ENCODE measurements at places on chromosomes 2 and 18.

- no peak for DNase-seq
Measured at GRCh38 chr2:149261692-149262091, 68.7 kb upstream of the LYPD6 start.

- DNase-seq, result no peak
Measured at GRCh38 chr2:120421830-120422175, 75.9 kb downstream of the INHBB start.

- peak; percentile 10 for DNase-seq
Measured at GRCh38 chr18:47754311-47755101, 176.0 kb downstream of the SMAD2 start.

DNA sequence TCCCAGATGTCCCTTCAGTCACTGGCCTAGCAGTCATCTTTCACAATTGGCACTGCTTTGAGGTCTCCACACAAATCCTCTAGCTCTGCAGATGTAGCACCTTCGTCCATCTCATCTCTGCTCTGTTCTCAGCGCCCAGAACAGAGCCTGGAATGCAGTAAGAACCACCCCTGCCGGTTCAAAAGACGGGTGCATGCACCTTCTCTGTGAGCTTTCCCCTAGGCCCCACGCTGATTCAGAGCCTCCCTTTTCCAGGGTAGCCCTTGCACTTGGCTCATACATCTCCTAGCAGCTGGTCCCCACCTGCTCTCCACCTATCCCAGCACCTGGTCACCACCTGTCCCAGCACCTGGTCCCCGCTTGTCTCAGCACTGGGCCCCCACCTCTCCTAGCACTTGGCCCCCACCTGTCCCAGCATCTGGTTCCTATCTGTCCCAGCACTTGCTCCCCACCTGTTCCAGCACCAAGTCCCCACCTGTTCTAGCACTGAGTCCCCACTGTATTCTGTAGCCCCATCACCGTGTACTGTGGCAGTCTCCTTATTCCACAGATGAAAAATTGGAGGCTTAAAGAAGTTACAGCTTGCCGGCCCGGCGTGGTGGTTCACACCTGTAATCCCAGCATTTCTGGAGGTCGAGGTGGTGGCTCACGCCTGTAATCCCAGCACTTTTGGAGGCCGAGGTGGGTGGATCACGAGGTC lies 4.7 kb upstream of the KCNF1 start:
- DNase-seq, result no peak

DNA sequence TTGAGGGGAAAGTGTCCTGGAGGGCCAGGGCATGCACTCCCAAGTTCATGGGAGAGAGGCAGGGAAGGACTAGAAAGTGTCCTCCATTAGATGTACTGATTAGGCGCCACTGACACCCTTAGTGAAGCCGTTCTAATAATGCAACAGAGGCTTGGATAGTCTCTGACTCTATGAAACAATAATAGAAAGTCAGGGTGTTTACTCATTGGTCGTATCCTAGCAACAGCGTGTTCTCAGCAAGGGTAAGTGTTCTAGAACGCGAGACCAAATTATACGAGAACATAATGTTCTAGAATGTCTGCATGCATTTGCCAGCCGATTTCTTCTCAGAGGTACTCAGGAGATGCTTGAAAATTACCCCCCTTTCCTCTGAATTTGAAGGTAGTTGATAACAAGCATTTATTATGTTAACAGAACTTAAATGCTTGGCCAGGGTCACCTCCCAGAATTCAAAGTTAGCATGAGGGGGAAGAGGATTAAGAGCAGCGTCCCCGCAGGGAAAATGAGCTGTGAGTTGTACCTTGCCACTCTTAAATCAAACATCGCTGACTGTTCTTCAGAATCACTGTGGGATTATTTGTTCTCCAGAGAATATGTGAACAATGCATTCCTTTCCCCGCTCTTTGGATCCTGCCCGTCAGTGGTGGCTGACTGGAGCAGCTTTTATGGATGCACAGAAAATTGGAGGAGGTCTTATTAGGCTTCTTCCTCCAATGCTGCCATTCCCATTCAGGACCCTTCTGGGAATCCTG lies 33.7 kb upstream of the PDIA6 start:
- DNase-seq, result no peak

DNA sequence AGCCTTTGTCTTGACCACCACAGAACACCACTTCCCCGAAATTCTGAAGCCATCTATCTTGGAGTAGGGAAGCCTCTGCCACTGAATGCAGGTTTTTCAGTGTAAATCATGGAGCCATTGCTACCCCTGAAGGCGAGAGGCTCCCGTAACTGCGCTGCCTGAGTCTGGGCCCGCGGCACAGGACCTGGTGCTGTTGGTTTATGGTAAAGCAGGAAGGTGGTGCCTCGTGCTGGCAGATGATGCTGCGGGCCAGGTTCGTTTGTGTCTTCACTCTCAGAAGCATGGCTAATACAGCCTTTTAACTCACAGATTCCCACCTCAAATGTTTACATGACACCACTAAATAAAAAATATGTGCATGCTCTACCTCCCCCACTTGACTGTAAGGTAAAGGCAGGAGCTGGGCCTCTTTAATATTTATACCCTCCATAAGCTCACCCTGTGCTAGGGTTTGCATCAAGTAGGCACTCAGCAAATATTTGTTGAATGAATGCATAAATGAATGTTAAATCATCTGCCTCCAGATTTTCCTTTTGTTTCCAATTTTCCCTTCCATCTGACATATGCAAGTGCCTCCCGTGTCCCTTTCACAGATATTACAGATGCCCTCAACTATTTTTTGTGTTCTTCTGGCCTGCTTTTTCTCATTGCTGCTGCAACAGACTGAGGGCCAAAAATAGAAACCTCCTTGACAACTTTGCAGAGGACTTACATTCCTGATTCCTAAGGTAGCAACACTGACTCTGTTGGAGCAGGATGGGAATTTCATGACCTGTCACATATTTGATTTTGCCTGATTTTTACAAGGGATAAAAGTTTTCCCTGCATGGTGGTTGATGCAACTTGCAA lies 83.5 kb upstream of the CPO start:
- DNase-seq, result no peak

GRCh38 chr2:39640107-39640506 lies 25.6 kb upstream of the TMEM178A start:
- DNase-seq, result no peak

DNA sequence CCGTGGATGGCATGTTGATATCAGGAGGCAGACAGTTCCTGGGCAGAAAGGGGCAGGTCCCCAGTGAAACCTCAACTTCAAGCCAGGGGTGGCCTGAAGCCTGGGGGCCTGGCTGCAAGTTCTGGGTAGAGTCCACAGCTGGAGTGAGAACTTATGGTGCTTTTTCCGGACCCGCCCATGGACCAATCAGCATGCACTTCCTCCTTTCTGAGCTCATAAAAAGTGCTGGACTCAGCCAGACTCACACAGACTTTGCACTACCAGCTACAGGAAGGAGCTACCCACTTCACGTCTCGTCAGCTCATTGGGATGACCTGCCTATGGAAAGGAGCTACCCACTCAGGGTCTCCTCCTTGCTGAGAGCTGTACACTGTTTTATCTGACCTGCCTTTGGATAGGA lies 183.1 kb upstream of the MC4R start:
- no peak for DNase-seq

DNA sequence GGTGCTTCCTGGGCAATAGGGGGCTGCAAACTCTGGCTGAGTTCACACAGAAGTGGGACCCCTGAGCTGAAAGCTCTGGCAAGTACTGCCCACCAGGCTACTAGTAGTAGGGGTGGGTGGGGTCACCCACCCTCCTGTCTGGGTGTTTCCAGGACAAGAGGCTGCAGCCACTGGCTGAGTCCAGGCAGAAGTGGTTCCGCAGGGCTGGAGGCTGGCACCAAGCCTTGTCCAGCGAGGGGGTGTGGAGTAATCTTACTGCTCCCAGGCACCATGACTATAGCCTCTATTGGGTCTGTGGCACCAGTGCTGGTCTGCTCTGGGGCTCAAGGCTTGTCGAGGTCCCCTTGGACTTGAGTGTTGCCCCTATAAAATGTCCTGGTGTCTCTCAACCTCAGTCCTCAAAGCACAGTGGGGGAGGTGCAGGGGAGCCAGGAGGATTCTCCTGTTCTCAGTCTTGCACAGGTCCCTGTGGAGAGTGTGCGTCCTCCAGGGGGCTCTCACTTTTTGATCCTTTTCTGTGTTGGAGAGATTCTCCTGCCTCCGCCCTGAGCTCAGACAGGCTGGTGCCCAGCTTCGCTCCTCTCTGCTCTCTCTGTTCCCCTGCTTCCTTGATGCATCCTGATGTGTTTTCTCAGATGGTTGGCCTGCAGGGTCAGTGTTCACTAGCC lies 48.1 kb downstream of the NUP35 start:
- no peak for DNase-seq

DNA sequence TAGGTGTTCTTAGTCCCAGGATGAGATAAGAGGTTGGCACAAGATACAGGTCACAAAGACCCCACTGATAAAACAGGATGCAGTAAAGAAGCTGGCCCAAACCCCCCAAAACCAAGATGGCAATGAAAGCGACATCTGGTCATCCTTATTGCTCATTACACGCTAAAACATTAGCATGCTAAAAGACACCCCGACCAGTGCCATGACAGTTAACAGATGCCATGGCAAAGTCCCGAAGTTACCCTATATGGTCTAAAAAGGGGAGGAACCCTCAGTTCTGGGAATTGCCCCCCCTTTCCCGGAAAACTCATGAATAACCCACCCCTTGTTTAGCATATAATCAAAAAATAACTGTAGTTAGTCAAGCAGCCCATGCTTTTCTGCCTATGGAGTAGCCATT lies 251.1 kb downstream of the SLC4A3 start:
- DNase-seq, result no peak

DNA sequence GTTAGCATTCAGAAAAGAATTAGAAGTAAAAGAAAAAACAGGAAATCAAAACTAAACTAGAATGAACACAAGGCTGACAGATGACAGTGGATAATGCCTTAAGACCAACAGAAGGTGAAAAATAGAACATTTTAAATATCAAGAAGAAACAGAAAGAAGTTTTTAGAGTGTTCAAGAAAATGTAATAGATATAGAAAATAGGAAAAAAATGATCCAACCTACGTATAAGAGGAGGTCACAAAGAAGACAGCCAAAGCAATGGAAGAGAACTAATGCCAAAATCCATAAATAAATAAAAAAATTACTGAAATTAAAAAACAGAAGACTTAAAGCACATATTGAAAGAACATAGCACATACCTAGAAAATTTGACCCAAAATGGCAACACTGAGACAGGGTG lies 42.5 kb upstream of the EN1 start:
- DNase-seq, result no peak

DNA sequence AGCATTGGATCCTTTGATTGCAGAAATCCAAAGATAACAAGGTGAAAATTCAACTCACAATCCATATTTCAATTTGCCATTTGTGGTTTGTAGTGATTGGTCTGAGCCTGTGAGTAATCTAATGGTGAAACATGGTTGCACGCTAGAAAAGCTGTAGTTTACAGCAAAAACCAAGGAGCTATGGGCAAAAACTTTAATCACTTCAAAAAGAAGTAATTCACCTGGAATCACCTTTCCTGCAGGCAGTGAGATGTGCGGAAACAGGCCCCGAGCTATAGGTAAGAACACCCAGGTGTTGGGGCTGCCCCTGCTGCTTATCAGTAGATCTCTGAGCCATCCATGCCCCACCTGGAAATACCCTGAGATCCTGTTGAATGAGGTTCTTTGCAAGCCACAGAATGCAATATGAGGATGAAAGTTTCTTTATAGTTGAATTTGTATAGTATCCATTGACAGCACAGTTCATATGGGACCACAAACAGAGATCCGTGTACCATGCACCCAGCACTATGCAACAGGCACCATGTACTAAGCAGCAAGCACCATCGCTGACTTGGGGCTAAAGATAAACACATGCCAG lies 208.2 kb downstream of the SPP2 start:
- no peak for DNase-seq

- DNase-seq, result no peak
Measured at GRCh38 chr2:3870222-3870621, 166.8 kb downstream of the DCDC2C start.

DNA sequence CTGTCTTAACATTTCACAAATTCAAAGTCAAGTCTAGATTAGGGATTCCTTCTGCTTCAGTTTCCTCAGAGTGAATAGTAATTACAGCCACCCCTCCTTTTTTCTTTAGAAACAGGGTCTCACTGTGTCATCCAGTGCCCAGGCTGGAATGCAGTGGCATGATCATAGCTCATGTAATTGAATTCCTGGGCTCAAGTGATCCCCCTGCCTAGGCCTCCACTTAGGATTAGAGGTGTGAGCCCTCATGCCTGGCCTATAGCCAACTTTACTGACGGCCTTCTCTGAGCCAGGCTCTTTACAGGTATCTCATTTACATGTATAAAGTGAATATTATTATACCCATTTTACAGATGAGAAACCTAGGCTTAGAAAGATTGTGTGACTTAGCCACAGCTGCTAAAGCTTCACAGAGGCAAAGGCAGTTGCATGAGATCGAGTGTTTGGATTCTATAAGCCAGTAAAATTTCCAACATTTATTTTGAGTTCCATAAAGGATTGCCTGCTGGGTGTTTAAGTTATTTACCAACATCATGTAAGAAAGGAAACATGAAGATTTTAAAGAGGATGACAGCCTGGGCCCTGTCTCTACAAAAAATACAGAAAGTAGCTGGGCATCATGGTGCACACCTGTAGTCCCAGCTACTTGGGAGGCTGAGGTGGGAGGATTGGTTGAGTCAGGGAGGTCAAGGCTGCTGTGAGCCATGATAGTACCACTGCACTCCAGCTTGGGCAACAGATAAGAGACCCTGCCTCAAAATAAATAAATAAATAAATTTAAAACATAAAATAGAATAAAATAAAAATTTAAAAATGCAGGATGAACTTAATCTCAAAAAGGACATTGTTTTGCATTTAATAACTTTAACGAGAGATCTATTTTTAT lies 1.8 kb downstream of the ENOSF1 start:
- DNase-seq, result no peak

DNA sequence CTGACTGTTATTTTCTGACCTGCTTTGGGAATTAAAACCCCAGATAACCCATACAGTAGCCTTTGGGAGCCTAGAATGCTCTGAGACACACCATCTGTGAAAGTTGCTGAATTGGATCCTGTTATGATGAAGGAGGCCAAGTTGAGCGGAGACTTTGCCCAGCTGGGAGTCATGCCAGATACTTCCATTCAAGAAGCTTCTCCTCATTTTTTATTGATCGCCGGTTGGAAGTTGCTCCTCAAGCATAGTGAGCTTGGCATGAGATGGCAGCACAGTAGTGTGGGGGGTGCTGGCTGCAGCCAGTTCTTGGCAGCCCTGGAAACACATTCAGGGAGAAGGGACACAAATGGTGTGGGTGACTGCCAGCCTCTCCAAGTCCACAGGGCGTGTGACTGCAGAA lies 270.7 kb upstream of the NRP2 start:
- no peak for DNase-seq

DNA sequence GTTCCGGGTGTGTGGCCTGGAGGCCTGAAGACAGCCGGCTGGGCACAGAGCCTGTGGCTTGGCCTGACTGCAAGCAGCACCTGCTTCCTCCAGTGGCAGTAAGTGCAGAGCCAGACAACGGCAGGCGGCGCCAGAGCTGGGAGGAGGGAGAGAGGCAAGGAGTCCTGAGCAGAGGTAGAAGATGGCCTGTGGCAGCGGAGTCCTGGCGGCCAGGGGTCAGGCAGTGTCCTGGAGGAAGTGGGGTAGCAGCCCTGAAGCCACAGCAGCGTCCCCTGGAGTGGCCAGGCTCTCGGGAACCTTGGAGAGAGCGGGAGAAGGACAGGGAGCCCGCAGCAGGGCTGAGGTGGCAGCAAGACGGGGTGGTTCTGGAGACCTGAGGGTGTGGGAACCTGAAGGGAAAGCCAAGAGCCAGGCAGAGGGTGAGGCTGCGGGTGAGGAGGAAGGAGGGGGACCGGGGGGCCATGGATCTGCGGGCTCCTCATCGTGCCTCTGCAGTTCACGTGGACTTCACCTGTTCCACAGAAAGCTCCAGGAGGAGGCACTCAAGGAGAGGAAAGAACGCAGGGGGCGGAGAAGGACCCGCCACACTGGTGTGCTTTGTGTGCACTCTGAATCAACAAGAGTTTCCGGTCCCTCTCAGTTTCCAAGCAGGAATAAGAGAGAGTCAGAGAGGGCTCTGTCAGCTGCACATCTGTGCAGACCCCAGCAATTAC lies 85.9 kb downstream of the USP40 start:
- no peak for DNase-seq
